NCI-H524 (cell line): ENCODE measurements at places on chromosomes 3 and 15.

- no peak for DNase-seq
Observed at GRCh38 chr3:15260531-15260930, 54.5 kb downstream of the CAPN7 start.

DNA sequence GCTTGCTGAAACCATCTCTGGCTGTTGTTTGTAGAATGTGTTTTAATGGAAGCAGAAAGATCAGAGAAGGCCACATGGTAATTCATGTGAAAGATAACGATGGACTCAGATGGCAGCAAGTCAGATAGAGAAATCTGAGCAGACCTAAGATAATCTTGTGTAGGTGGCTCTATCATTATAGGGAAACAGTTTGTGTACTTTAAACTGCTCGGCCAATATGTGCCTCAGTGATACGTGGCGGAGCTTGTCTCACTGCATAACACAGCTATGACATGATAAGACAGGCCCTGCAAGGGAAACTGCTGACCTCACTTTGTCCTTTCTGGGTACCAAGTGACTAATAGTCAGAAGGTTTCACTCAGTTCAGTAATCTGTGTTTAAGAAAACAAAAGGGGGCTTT, 51.0 kb downstream of the MME start:
- DNase-seq = no peak

GRCh38 chr3:133387341-133387740, 12.5 kb upstream of the BFSP2 start:
- no peak for DNase-seq

- no peak for DNase-seq
Observed at GRCh38 chr3:71726146-71726545, 944 bp upstream of the EIF4E3 start.

- no peak for DNase-seq
Observed at GRCh38 chr3:129663930-129664646, 57.6 kb upstream of the PLXND1 start.

GRCh38 chr3:152973575-152973974, 138.6 kb downstream of the P2RY1 start:
- DNase-seq = no peak

DNA sequence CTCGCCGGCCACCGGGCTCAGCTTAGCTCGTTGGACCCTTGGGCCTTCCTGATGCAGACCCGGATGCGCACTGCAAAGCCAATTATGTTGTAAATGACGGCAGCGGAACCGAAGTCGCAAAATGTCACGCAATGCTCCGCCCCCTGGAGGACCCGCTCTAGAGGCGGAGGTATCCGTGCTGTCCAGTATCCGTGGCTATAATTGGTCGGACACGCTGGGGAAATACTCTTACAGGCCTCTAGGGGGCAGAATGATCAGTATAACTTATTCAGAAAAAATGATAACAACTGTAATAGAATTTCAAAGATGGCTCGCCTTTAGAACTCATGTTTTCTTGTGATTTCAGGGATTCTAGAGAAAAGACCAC, at the start of gene PRR23B:
Gene PRR23B (minus strand): TSS at position 59 of the 367 bp plus-strand sequence. CDS start 265 bp downstream, outside the sequence.
- peak; percentile 9 for DNase-seq

- DNase-seq = no peak
Observed at GRCh38 chr15:62071711-62072308, 5.0 kb downstream of the C2CD4A start.

- DNase-seq = no peak
Observed at GRCh38 chr3:58084166-58084565, 75.9 kb downstream of the FLNB start.

DNA sequence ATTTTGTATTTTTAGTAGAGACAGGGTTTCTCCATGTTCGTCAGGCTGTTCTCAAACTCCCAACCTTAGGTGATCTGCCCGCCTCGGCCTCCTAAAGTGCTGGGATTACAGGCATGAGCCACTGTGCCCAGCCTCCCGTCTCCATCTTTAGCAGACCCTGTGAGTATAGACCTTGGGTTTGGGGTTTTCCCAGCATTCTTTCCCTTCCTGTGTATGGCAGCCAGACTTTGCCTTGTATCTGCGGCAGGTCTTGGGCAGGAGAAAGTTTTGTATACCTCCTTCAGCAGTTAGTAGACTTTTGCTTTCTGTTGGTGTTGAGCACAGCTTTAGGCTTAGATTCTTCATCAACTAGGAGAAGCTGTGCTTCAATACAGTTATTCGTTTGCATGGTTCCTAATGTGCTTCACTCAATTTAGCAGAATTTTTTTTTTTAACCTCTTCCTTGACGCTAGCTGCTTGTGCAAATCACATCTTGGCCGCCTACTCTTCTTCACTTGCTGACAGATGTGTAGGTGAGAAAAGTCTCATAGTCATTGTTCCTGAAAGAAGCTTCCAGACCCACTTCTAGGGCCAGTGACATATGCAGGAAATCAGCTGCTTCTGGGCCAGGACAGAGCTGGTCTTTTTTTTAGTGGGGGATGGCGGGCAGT, 38.4 kb downstream of the MAP2K1 start:
- no peak for DNase-seq

GRCh38 chr3:52533623-52534280, at the start of gene NT5DC2:
Gene NT5DC2 (minus strand): TSS chr3:52533857. CDS start chr3:52533737, 120 bp downstream.
- DNase-seq = peak; percentile 85

DNA sequence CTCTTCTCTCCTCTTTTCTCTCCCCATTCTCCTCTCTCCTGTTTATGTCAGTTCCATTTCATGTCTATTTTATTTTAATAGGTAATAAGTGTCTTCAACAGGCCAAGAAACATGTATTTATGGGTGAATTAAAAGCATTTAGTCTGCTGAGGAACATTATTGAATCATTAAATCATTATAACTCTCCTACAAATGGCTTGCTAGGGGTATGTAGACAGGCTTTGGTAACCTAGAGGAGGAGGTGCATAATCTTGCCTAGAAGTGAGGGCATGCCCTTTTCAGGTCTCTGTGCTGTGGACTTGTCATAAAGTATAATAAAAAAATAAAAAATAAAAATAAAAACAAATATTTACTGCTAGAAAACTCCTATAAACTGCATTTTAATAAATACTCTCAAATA, 88.9 kb upstream of the SNTN start:
- no peak for DNase-seq

DNA sequence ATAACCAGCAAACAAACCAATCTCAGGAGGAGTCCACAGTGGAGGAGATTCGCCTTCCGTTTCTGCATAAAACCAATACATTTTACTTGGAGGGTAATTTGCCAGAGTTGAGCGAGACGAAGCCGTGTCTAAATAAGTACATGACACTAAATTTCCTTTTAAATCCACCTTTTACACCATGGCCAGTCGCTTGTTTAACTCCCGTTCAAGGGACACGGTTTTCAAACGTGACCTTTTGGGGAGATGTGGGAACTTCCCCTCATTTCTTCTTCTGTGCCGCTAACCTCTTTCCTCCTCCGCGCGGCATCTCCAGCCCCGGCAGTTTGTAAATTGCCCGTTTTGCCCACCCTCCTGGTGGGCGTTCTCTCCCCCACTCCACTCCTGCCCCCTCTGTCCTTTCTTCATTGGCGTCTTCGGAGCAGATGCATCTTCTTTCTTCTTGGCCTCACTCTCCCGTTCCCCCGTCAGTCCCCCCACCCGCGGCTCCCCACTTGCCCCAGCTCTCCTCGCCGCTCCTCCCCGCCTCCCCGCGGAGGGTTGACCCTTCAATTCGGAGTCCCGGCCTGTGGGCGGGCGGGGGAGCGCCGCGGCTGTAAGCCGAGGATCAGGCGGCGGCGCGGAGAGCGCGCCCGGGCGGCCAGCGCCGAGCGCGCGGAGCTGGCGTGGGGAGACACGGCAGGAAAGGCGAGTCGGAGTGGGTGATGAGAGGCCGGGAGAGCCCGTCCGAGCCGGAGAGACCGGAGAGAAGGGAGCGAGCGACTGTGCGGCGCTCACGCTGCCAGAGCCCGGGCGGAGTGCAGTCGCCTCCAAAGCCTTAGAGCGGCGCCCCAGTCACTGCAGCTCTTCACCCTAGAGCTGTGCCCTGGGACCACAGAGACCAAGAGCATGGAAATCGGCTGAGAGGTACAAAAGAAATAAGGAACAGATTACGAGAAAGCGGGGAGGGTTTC, at the start of gene NLGN1:
Gene NLGN1 (plus strand): TSS at position 584 of the 950 bp plus-strand sequence.
- peak; percentile 90 for DNase-seq

GRCh38 chr3:125591116-125591760, 4.1 kb downstream of the OSBPL11 start:
- DNase-seq = no peak

- DNase-seq = no peak
Observed at GRCh38 chr3:188673646-188674186, 498.1 kb upstream of the TPRG1 start.

- no peak for DNase-seq
Observed at GRCh38 chr15:93179072-93179471, 90.1 kb upstream of the RGMA start.
